Sigmoid colon (tissue), 7 donors: ENCODE measurements at places on chromosomes 3 and 15.

DNA sequence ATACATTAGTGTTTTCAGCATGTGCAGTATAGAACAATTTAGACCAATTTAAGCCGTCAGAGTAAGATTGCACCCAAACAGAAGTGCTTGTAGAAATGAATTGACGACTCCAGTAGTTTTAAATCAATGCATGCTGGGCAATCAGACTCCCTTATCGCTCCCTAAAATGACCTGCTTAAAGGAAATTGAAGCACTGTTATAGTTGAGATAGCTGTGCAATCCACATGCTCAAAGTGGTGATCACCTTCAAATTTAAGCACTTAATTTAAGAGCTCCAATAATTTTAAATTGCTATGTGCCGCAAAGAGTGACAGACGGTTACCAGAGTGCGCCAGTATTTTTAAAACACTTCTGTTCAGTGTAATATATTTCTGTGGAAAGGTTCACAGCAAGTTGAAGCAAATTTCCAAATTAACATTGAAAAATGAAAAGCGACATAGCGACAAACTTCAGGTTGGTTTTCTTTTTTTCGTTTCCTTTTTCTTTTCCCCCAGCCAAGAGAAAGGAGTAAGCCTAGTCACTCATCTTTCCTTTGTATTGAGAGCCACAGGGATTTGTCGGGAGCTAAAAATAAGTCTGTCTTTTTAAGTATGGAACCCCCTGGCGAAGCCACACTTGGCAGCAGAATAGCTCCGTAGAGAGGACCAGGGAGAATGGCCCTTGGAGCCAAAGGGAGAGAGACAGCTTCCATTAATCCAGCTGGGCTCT is 436.4 kb upstream of the RBMS3 start:
- H3K36me3 ChIP-seq = no peaks in the 10 kb centered on the region
- DNase-seq = no peak
- no peak overlapping the region for H3K27ac ChIP-seq
- no peaks in the 10 kb centered on the region for H3K4me1 ChIP-seq

DNA sequence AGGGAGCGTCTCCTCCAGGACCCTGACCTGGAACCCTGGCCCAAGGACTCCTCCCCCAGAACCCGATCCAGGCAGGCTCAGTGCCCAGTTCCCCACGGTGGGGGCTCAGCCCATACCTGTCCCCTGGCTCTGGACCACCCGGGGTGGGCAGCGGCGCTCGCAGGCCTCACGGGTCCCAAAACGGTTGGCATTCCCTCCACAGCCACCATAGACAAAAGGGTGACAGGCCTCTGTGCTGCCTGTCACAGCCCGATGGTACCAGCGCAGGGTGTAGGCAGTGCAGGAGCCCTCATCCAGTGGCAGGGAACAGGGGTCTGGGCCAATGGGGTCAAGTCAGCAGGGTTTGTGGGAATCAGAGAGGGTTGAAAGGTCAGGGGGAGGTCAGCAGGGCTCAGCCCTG is 1.1 kb upstream of the UCN2 start:
- no peak overlapping the region for H3K27ac ChIP-seq
- H3K27me3 ChIP-seq = no peaks in the 10 kb centered on the region
- no peaks in the 10 kb centered on the region for H3K4me1 ChIP-seq
- no peaks in the 10 kb centered on the region for H3K36me3 ChIP-seq

DNA sequence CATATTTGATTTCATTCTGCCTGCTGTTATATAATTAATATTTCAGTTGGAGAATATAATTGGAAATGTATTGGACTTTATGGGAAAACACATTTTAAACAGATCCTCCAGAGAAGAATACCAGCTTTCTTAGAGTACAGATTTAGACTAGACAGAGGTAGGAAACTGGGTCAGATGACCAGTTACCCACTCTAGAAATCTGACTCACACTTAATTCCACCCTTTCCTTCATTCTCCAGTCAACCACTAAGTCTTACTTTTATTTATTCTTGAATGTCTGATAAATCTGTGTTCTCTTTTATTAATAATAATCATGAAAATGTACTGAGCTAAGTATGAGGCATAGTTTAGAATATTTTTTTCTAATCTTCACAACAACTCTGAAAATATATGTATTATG is 110.7 kb downstream of the LRRC49 start:
- no peak overlapping the region for H3K27ac ChIP-seq
- no peak for DNase-seq
- H3K36me3 ChIP-seq = no peaks in the 10 kb centered on the region
- H3K4me3 ChIP-seq = no peak overlapping the region

DNA sequence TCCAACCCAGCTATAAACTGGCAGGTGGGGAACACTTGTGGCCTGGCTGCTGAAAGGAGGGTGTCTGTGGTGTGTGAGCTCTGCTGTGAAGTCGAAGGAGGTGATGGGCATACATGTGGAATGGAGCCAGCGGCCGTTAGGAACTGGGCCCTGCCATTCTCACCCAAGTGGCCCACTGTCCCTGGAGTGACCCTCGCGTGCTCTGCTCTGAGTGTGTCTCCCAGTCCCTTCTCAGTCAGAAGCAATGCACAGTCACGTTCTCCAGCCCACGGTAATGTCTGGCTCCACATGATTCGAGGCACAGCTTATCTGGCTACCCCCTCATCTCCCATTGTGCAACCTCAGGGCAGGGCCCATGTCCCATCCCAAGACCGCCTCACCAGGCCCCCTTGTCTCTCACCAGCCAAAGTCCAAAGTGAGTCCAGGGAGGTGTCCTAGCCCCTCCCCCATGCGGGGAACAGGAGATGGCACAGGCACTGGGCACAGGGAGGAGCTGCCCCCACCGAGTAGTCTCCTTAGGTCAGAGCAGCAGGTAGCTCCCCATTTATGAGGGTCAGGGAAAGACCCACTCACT is 62.9 kb downstream of the ZNF445 start:
- no peak overlapping the region for H3K27ac ChIP-seq
- no peaks in the 10 kb centered on the region for H3K36me3 ChIP-seq
- no peaks in the 10 kb centered on the region for H3K27me3 ChIP-seq
- H3K4me3 ChIP-seq = no peak overlapping the region

- no peaks in the 10 kb centered on the region for H3K36me3 ChIP-seq
- H3K27ac ChIP-seq = no peak overlapping the region
- no peaks in the 10 kb centered on the region for H3K27me3 ChIP-seq
- no peaks in the 10 kb centered on the region for H3K4me1 ChIP-seq
Observed at GRCh38 chr3:50395070-50395860, 35.9 kb upstream of the TMEM115 start.

DNA sequence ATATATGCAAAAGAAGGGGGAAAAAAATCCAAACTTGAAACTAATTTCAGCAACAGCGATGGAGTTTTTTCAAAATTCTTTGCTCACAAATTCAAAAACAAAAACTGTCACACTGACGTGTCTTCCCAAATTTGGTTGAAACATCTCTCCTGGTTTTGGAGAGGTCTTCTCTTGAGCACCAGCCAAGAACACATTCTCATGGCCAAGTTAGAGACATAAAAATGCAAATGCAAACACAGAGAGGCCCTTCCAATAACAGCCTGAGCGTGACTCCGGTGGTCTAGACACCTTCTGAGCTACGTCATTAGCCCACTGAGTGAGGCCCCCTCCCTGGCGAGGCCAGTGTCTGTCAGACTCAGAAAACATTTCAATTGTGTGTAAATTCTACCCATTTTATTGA is 436.0 kb upstream of the PROK2 start:
- DNase-seq = no peak
- no peak overlapping the region for H3K4me3 ChIP-seq
- H3K4me1 ChIP-seq = peaks cover 10% of the 10 kb centered on the region
- no peaks in the 10 kb centered on the region for H3K36me3 ChIP-seq

DNA sequence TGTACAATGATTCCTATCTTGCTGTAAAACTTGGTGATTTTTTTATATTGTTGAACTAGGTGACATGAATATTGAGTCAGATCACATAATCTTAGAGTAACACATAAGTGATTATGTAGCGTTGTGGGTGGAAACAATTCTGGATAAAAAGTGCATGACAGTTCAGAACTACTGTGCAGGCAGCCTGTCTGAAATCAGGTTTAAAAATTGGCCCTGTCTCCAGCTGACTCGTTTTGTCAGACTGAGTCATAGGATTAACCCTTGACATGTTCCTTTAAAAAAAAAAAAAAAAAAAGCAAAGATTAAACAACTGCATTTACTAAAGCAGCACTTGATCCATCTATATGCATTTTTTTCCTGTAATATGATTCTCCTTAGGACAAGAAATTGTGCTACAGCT is 160.0 kb upstream of the CGNL1 start:
- no peak for DNase-seq
- H3K27ac ChIP-seq = no peak overlapping the region
- no peaks in the 10 kb centered on the region for H3K27me3 ChIP-seq
- no peaks in the 10 kb centered on the region for H3K36me3 ChIP-seq
- peaks cover 71% of the 10 kb centered on the region for H3K4me1 ChIP-seq

- peak; percentile 53 for DNase-seq
- H3K27ac ChIP-seq = no peak overlapping the region
- peaks cover 20% of the 10 kb centered on the region for H3K36me3 ChIP-seq
- H3K27me3 ChIP-seq = no peaks in the 10 kb centered on the region
- no peak overlapping the region for H3K4me3 ChIP-seq
- H3K4me1 ChIP-seq = peaks cover 8% of the 10 kb centered on the region
Observed at GRCh38 chr3:195881276-195881988, 26.9 kb downstream of the TNK2 start.

DNA sequence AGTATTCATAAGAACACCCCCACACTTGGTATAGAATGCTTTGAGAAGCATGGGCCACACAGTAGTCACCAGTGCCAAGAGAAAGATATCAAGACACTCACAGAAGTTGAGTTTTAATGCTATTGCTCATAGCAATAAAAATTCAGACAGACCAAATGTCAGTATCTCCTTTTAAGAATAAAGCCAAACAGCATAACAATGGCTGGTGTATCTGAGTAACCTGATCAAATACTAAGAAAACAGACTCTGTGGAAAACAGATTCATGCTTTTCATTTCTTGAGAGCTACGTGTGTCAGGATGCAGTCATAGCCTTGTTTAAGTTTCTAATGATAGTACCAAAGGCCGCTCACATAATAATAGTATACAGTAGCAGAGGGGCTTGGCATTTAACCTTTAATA is 778.5 kb downstream of the MECOM start:
- DNase-seq = no peak
- no peaks in the 10 kb centered on the region for H3K27me3 ChIP-seq
- no peak overlapping the region for H3K4me3 ChIP-seq
- peaks cover 18% of the 10 kb centered on the region for H3K4me1 ChIP-seq

DNA sequence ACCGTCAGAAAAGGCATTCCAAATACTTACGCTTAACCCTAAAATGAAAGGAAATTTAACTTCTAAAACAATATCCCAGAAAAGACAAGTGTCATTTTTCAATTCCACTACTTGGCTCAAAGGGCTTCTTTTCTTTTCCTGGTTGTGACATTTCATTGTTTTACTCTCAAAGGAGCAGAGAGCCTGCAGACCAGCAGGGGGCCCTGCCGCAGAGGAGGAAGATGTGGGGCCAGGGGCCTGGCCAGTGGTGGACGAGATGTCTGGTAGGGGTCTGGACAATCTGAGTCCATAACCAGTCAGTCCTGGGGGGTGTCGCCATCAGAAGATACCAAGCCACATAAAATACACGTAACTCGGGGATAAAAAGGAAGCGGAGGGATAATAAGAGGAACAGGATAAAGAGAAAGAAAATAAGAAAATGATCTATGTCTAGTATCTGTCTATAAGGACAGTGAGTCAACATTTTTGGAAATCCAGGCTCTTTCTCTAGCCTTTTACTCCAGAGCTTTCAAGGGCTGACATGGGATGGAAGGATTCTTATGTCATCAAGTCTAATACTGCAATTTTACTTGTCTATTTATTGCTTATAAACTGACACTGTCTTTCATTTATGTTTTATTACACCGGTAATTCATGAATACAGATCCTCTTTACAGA is 54.2 kb upstream of the ARHGEF3 start:
- no peaks in the 10 kb centered on the region for H3K36me3 ChIP-seq
- H3K4me1 ChIP-seq = peaks cover 24% of the 10 kb centered on the region
- no peaks in the 10 kb centered on the region for H3K27me3 ChIP-seq
- H3K27ac ChIP-seq = no peak overlapping the region
- DNase-seq = no peak

- H3K36me3 ChIP-seq = no peaks in the 10 kb centered on the region
- no peaks in the 10 kb centered on the region for H3K27me3 ChIP-seq
- H3K27ac ChIP-seq = no peak overlapping the region
- H3K4me3 ChIP-seq = no peak overlapping the region
- H3K4me1 ChIP-seq = no peaks in the 10 kb centered on the region
Observed at GRCh38 chr15:27059610-27060202, 88.7 kb downstream of the GABRG3 start.

GRCh38 chr3:59472541-59472940 is 422.7 kb upstream of the CFAP20DC start:
- no peaks in the 10 kb centered on the region for H3K27me3 ChIP-seq
- H3K36me3 ChIP-seq = no peaks in the 10 kb centered on the region
- no peak for DNase-seq
- no peaks in the 10 kb centered on the region for H3K4me1 ChIP-seq

DNA sequence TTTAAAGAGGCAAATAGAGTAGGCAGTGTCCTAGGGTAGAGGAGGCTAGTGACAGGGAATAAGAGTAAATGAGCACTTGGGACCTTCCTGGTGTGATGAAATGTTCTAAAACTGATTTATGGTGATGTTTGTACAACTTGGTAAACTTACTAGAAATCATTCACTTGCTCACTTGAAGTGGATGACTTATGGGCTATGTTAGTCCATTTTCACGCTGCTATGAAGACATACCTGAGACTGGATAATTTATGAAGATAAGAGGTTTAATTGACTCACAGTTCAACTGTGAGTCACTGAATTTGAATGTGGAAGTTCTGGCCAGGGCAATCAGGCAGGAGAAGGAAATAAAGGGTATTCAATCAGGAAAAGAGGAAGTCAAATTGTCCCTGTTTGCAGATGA is 31.7 kb upstream of the DHX36 start:
- H3K36me3 ChIP-seq = no peaks in the 10 kb centered on the region
- H3K4me1 ChIP-seq = no peaks in the 10 kb centered on the region
- H3K27ac ChIP-seq = no peak overlapping the region

DNA sequence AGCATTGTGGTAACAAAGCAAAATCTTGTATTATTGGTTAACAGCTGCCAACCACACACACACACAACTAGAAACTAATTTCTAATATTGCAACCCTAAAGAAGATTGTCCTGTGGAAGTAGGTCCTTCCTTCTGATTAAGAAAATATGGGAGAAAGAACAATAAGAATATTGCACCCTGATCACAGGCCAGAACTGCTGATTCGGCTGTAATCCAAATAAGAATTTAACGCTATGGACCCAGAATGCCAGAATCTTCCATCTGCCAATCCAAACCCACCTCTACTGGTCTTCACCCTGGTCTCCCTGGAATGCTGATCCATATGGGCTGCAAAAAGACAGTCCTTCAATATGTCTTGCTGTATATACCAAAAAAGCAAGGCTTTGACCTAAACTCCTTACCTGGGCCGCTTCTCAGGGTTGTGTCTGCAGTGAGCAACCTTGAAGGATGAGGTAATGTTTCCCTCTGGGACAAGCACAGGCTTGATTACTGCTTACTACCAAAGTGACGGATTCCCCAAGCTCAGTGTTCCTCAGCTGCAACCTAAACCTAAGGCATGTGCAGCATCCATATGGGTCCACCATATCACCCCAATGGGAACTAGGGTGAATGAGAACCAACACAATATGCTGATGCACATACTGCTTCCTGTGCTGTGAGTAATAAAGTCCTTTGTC is 8.0 kb downstream of the CCDC14 start:
- H3K36me3 ChIP-seq = peaks cover 58% of the 10 kb centered on the region
- no peak overlapping the region for H3K27ac ChIP-seq
- no peaks in the 10 kb centered on the region for H3K27me3 ChIP-seq
- H3K4me3 ChIP-seq = no peak overlapping the region
- H3K4me1 ChIP-seq = no peaks in the 10 kb centered on the region

GRCh38 chr3:193704431-193704830 is 111.4 kb downstream of the OPA1 start:
- H3K4me3 ChIP-seq = no peak overlapping the region
- H3K4me1 ChIP-seq = no peaks in the 10 kb centered on the region
- H3K36me3 ChIP-seq = no peaks in the 10 kb centered on the region
- DNase-seq = no peak
- no peaks in the 10 kb centered on the region for H3K27me3 ChIP-seq
